ENCODE measurements at places on chromosomes 3 and 15. TPM values are rescaled to one million over a fixed set of nuclear protein-coding genes. Genes with fewer than 3 reads are reported as not detected.

ASB14 gene
- total RNA-seq = not detected

TMED3 gene
- 33.1 TPM for total RNA-seq

DNA sequence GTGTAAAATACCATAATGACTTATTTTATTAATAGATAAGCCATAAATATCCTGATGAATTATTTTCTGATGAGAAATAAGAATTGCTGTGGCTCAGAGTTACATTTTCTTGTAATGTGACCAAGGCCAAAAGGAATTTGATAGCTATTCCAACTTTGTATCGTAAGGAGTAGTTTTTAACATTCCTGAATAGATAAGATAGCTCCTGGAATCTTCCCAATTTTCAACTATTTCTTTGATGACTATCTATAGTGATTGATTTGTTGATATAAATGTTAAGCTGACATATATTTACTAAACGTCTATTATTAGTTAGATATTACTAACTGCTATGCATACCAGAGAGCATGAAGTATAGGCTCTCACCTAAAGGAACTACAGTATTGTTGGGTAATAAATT lies 49.1 kb upstream of the SATB1 start:
- no peak for DNase-seq

DNA sequence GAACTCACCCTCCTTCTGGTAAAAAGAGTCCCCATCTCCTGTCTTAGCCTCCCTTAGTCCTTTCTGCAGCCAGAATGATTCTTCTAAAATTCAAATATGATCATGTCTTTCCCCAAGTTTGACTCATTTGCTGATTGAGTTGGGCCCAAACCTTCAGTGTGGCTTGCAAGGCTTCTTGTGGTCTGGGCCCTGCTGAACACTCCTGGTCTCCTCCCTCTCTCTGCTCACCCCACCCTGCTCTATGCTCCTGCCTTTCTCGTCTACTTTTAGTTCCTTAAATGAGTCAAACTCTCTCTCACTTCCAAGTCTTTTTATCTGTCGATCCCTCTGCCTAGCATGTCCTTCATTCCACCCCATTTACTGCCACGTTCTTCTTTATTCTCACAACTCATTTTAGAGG lies 72.6 kb downstream of the CCR1 start:
- no peak for DNase-seq

DNA sequence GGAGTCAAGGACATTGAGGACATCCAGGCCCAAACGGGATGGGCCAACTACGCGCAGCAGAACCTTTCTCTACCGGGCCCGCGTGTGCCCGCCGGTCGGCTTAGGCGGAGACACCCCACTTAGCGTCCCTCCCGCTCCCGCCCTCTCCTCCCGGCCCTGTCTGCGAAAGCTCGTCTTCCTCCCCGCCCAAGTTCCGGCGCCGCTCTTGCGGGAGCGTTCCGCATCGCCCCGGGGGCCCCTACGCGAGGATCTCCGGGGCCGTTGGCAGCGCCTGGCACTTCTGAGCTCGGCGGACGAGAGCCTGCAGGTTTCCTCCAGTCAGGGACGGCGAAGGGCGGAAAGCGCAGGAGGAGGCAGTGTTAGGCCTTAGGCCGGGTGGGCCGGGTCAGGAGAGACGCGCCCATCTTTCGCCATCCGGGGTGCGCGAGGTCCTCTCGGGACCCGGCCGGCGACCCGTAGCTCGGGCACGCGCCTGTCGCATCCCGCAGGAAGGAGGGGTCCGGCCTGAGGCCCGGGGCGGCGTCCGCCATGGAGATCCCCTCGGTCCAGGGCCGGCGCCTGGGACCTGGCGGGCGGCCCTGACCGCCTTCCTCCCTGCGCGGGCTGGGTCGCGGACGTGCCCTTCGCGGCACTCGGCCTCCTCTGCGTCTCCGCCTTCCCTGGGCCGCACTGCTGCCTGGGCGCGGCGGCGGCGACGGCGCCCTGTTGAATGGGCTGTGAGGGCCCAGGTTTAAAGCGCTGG lies at the start of gene FEM1B:
Gene FEM1B (plus strand): TSS at position 143 of the 742 bp plus-strand sequence. CDS start 673 bp downstream, outside the sequence.
- peak; percentile 64 for DNase-seq

DNA sequence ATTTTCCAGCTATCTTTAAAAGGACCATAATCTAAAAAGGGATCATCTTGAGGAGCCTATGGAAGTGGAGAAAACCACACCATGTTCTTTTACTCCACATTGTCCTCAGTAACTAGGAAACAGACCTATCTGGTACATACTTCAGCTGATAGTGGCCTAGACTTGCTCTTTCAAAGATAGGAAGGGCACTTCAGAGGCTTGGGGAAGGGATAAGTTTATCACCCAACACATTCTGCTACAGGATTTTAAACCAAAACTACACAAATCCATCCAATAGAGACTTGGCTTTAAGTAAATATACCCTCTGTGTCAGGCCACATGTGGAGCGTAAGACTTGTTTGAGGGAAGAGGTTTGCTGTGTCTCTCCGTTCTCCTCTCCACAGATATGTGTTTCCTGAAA lies 35.4 kb downstream of the CP start:
- DNase-seq = no peak

- no peak for DNase-seq
Measured at GRCh38 chr3:5221701-5222100, 34.2 kb downstream of the EDEM1 start.

Data from omental fat pad (tissue), 4 donors.